Stimulated activated CD8-positive, alpha-beta memory T cell treated with anti-CD3 and anti-CD28 coated beads, Interleukin-15, amount 100 ng/mL, for 1 hour (primary cell): ENCODE measurements at places on chromosomes 12 and 14.

GRCh38 chr14:29627137-29627536 lies 300.5 kb downstream of the PRKD1 start:
- DNase-seq: no peak

DNA sequence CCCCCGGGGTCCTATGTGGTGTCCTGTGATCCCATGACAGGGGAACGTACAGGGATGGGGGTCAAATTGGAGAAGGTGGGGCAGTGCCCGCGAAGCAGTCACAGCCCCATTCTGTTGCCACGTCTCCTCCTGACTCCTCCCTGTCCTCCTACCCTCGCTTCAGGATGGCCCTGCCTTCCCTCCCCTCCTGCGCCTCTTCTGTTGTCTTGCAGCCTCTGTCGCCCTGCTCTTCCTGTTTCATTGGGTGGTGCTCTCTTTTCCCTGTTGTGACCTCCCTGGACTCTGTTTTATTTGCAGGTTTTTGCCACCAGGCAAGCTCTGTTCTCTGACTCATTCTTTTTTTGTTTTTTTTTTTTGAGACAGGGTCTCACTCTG lies 18.7 kb downstream of the CABP1 start:
- DNase-seq: no peak

GRCh38 chr14:33465846-33466700 lies 484.8 kb downstream of the EGLN3 start:
- DNase-seq: no peak

- no peak for DNase-seq
These were observed 5.1 kb upstream of the NELL2 start for GRCh38 chr12:44881197-44881596.

DNA sequence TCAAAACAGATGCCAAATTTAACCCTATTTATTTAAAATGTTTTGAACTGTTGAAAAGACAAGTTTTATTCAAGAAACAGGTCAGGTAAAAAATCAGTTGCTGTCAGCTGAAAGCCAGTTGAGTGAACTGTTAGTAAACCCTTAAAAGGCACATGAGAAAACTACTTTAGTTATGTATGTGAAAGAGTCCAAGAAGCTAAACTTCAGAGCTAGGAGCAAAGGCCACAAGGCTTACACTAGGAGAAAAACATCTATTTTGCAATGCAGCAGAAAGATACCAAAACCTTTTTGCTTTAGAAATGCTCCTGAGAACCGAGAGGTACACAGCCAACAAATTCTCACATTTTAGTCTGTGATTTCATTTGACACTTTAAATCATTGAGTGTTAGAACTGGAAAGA lies 375.2 kb downstream of the FSCB start:
- DNase-seq: no peak

DNA sequence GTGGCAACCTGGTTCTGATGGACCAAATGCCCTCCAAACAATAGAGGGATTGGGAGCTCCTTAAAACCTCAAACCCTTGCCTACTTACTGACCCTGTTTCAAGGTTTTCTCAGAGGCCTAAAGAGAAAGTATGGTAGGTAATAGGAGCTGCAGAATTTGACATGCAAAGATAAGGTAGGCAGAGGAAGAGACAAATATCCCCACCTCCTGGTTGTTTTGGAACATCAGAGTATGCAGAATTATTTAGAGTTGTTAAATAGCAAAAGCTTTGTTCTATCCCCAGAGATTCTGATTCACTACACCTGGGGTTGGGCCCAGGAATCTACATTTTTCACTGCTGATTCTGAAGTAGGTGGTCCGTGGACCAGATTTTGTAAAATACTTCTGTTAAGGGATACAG lies 421.2 kb downstream of the SOX5 start:
- no peak for DNase-seq

DNA sequence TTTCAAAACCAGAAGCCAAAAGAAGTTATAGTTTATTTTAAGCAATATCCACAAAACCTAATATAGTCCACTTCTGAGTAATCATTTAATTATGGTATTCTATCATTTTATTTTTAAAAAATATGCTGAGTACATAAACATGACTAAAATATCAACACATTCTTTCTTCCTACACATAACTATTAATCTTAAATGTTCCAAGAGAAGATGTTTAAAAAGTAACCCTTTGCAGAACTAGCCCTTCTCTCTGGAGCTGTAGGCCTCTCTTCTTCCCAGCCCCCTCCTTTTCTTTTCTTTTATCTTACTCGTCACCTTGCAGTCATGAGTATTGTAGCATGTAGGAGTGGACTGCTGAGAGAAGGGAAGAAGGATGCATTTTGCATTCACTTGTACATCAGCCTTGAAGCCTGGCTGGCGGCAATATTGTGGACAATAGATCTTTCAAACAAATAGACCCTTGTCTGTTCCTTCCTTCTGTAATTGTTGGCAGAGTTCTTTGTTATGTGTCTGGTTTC lies 941.9 kb downstream of the NRXN3 start:
- DNase-seq: no peak

GRCh38 chr14:102749393-102750305 lies 27.6 kb upstream of the TRAF3 start:
- no peak for DNase-seq

DNA sequence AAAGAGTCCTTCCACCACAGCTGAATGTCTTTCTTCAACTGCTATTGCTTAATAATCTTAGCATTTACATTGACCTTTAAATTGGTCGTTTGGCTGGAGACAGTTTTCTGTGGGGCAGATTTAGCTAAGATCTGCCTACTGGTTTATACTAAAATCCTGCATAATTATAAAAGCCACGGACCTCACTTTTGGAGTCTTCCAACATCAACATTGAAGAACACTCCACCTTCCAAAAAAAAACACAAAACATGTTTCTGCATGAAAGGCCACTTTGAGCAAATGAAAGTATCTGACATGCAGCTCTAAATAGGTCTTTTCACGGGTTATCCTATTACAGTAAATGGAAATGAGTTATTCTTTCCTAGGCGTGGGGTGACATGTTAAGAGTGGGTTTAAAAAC lies 57.0 kb upstream of the KRR1 start:
- DNase-seq: no peak

GRCh38 chr14:105894978-105895881 lies 368.8 kb downstream of the TMEM121 start:
- DNase-seq: no peak

GRCh38 chr14:29868000-29868399 lies 59.6 kb downstream of the PRKD1 start:
- no peak for DNase-seq

GRCh38 chr12:79624378-79624777 lies 66.4 kb downstream of the PAWR start:
- no peak for DNase-seq

GRCh38 chr12:42056130-42056529 lies 88.5 kb downstream of the GXYLT1 start:
- DNase-seq: no peak

DNA sequence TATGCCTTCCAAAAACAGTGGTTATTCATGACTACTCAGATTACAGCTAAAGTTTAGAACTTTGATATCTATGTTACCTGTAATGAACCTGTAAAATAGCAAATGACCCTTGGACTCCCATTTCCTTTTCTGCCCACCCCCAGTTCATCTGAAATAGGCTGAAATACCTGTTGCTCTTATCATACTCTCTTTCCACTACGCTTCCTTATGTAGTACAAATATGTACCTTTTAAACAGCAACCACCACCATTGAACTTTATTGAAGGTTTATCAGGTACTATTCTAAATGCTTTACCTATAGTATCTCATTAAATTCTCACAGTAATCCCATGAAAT lies 239.7 kb downstream of the SSPN start:
- DNase-seq: no peak

GRCh38 chr12:6067152-6067916 lies 57.1 kb downstream of the VWF start:
- no peak for DNase-seq

DNA sequence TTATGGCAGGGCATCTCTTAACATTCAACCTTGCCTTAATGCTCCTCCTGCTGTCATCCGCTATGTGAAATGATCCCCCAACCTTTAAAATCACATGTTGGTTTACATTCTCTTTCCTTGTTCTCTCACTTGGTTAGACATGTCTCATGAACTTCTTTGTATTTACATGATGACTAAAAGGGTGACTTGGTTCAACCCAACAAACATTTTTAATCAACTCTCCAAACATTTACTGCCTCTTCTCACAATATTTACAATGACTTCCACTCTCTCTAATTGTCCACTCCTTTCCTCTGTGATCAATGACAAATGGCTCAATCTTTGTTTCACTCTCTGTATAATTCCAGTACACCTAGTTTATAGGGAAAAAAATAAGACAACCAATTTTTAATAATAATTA lies 506.1 kb downstream of the NELL2 start:
- DNase-seq: no peak

DNA sequence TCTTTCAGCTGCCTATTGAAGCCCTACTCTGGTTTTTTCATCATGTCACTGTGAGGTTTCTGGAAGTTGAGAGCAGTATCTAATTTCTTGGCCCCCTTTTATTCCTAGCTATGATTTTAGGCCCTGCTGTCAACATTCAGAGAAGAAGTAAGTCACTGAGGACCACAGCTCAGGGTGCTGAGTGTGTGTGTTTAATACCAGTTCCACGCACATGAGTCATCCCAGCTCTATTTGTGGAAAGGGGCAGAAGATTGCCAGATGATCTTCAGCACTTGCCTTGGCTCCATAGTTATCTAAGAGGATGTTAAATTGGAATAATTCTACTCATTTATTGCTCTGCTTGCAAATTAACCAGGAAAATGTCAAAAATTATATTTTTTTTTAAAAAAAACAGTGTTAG lies 65.5 kb upstream of the SLC38A4 start:
- DNase-seq: no peak

GRCh38 chr12:47970843-47971242 lies 7.4 kb downstream of the TMEM106C start:
- no peak for DNase-seq

DNA sequence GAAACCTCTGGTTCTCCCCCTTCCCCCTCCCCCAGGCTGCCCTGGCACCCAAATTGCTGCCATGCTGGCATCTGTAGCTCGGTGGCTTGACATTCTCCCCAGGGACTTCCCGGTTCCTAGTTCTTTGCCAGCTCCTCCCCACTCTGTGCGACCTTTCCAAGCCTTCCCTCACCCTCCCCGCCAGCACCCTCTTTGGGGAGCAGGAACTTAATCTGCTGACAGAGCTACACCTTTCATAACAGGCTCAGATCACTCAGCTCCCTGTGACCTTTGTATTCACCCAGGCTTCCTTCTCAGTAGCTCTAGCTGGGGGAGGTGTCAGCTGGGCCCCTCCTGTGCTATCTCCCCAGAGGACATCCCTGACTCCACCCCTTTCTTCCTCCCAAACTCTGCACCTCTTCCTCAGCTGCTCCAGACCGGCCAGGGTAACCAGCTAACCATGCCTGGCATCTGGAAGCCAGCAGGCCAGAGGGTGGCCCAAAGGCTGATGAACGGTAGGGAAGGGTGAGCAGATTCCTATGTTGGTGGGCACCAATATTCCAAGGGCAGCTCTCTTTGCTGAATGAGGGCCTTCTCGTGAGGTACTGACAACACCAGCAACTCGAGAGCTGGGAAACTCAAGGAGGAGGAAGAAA lies 1.8 kb upstream of the COX14 start:
- DNase-seq: no peak

GRCh38 chr12:116067892-116068291 lies 209.6 kb downstream of the MED13L start:
- DNase-seq: no peak

DNA sequence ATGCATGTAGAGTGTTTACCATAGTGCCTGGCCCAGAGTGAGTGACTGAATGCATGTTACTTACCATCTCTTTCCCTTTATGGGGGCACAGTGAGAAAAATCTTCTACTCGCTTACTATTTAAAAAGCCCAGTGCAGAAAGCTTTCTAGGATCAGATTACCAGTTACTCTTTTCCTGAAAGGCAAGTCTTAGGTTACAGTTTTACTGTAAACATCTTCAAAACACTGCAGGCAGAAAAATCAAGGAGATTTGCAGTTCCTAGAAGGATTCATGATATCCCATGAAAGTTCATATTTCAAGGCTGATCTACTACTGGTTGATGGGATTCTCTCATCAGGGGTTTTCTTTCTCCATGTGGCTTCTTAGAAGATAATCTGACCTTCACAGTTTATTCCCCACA lies 29.3 kb upstream of the DAAM1 start:
- DNase-seq: no peak

- DNase-seq: no peak
These were observed 117.3 kb upstream of the LMNTD1 start for GRCh38 chr12:25670076-25671055.

DNA sequence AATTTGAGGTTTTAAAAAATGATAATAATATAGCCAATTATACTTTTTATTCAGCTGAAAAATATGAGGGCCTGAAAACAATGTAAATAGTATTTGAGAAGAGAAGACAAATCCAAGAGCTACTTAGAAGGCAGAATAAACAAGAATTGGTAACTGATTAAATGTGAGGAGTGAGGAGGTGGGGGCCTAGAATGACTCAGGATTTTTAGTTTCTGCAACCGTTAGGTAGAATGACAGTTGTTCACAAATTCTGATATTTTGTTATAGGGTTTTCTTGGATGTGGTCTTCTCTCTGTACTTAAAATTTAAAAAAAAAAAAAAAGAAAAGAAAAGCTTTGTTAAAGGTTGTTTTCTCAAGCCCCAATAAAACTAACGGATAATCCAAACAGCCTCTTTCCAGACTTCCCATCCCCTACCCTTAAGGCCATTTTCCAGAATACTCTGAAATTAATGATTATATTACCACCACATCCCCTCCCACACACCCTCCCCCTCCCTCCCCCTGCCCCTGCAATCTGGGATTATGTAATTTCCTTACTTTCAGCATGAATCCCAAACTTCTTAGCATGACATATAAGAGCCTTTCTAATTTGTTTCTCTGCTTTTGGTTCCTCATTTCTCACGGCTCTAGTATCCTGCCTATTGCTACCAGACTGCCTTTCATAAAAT lies 50.4 kb downstream of the LRP6 start:
- no peak for DNase-seq

DNA sequence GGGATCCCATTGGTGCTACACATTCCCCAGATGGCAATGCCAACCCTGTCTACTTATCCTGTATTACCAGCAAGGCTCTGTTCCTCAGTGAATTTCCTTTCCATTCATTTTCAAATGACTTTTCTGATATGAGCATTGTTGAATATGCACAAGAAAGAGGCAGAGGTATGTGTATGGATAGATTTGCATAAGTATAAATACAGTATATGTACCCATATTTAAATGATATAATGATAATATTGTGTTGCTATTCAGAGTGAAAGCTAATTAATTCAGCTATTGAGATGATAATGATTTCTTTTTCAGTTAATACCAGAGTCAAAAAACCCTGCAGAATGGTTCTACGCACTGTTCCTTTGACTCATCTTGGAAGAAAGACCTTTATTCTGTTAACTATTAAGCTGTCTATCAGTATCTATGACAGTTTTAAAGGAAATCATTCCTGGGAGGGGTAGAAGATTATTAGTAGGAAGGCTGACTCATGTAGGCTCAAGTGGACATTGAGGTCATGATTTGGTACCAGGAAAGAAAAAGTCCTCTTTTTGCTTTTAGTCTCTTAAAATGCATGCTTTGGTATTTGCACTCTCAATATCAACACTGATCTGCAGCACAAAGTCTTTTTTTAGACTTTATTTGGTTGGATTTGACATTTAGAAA lies 44.9 kb upstream of the GAS2L3 start:
- DNase-seq: no peak

- no peak for DNase-seq
These were observed 102.4 kb downstream of the TMTC1 start for GRCh38 chr12:29681370-29681769.

- DNase-seq: no peak
These were observed 59.7 kb upstream of the NAP1L1 start for GRCh38 chr12:76144245-76144549.
